ENCODE measurements at places on chromosomes 5 and 9.

DNA sequence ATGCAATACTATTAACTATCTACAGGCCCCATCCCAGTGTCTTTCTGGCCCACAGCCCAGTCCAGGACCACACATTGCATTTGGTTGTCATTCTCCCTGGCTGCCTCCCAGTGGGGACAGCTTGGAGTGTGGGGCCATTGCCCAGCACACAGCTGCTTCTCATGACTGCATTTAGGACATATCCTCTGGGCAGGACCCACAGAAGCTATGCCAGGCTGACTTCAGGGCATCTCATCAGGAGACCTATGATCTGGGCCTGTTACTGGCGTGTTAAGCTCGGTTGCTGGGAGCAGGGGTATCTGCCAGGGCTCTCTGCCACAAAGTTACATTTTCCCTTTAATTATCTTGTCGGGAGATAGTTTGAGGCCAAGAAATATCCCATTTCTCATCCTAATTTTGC lies 32.1 kb upstream of the CLPTM1L start:
- DNase-seq = no peak

DNA sequence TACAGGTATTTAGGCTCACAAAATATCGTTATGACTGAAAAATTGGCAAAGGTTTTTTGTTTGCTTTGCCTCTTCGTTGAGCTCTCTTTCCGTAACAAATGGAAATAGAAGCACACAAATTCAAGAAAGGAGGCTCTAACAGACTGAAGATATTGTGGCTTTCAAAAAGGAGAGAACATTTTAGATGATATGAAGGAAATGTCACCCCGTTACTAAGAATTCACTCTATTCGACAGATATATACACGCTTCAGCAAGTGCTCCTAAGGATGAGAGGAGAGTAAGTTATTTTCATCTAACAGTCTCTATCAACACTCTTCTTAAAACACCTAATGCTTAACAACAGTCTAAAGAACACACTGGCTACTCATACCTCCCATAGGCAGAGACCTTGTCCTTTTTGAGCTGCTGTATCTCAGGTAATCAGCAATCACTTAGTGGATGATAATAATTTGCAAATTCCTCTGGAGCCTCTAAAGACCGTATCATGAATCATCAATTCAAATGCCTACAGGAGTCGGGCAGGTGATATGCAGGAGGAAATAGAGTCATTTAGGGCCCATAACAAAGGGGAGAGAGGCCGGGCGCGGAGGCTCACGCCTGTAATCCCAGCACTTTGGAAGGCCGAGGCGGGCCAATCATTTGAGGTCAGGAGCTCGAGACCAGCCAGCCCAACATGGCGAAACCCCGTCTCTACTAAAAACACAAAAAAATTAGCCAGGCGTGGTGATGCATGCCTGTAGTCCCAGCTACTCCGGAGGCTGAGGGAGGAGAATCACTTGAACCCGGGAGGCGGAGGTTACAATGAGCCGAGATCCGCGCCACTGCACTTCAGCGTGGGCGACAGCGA lies 1.4 kb upstream of the HSDL2 start:
- no peak for DNase-seq

- DNase-seq = no peak
Observed at GRCh38 chr9:112112941-112113681, 62.0 kb downstream of the SUSD1 start.

DNA sequence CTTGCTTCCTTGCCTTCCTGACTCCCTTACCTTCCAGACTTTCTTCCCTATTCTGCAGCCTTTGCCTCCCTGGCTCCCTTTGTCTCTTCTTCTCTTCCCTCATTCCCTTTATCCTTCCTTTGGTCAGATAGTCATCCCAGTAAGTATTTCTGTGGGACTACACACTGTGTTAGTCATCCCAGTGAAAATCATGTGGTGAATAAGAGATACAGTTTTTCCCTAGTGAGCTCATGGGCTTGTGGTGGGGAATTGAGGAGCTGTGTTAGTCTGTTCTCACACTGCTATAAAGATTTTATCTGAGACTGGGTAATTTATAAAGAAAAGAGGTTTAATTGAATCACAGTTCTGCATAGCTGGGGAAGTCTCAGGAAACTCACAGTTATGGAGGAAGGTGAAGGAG lies 109.8 kb upstream of the EDIL3 start:
- peak; percentile 36 for DNase-seq

DNA sequence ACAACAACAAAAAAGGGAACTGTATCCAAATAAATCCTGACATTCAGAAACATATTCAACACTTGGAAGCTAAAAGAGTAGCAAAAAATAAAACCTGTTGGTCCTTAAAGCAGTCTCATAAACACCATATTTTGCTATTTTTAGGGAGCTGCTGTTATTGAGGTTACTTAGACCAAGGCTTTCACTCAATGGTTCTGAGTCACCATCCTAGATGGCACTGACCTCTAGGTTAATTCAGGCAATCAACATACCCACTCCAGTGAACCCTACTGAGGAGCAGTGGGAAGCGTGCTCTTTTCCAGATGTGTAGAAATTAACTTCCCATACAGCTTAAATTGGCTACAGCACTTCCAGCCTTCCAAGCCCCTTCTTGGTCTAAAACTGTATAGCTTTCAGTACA lies 5.2 kb downstream of the GNAQ start:
- no peak for DNase-seq

- DNase-seq = no peak
Observed at GRCh38 chr9:114538241-114538640, 33.0 kb upstream of the WHRN start.

- DNase-seq = peak; percentile 88
Observed at GRCh38 chr9:115845648-115846312, 307.8 kb upstream of the PAPPA start.

DNA sequence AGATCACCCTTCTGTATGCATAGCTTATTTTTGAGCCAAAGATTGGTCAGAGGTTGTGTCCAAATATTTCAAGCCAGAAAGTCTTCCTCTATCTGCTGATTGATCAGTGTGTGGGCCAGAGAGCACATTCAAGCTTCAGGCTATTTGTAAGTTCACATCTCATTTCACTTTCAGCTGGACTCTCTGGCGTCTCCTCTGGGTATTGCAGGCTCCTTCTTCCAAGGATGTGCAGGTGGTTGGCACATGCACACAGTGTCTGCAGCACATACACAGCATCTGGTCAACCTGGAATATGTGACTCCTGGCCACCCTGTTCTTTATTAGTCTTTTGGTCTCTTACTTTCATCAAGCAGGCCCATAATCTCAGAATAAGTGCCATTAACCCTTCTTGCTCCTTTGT lies 516.1 kb downstream of the ANXA1 start:
- no peak for DNase-seq

GRCh38 chr9:107862881-107863280 lies 373.3 kb upstream of the KLF4 start:
- no peak for DNase-seq

- no peak for DNase-seq
Observed at GRCh38 chr5:168607946-168608345, 28.8 kb upstream of the PANK3 start.

GRCh38 chr5:72615061-72615460 lies 107.9 kb upstream of the ZNF366 start:
- DNase-seq = no peak

DNA sequence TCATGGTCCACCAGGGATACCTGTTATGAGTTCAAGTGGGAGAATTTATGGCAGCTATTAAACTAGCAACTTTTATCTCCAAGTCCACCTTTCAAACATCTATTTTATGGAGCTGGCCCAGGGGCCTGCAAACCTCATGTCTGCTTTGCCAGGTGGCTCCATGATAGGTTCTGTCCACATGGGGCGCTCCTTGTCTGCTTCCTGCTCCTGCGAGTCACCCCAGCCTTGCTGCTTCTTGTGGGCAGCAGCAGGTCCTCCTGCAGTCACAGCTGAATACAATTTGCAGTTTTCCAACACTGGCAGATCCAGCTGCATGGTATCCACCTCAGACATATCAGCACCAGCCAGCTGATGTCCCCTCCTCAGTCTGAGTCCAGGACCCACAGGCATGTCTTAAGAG lies 39.6 kb upstream of the FRRS1L start:
- DNase-seq = no peak

GRCh38 chr5:159835548-159835947 lies 80.7 kb upstream of the ADRA1B start:
- DNase-seq = no peak

GRCh38 chr9:127705577-127706379 lies 1.0 kb upstream of the CFAP157 start:
- no peak for DNase-seq

- no peak for DNase-seq
Observed at GRCh38 chr5:161900981-161901380, 53.1 kb downstream of the GABRA1 start.

GRCh38 chr5:150051657-150052195 lies 34.6 kb downstream of the CSF1R start:
- no peak for DNase-seq

DNA sequence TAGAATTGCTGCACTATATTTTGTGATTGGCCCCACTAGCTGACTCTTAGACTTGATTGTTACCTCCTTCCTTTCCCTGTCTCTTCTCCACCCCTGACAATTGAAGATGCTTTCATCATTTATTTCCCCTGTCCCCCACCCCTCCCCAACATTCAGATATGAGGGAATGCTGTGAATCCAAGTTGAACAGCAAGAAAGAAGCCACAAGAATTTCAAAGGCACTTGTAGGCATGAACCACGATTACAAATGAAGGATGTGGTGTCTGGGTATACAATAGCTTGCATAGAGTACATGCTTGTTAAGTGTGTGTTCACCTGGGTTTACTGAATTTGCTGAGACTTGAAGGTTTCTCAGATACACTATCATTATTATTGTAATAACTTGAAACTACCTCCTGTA lies 78.3 kb upstream of the TRIO start:
- DNase-seq = no peak

DNA sequence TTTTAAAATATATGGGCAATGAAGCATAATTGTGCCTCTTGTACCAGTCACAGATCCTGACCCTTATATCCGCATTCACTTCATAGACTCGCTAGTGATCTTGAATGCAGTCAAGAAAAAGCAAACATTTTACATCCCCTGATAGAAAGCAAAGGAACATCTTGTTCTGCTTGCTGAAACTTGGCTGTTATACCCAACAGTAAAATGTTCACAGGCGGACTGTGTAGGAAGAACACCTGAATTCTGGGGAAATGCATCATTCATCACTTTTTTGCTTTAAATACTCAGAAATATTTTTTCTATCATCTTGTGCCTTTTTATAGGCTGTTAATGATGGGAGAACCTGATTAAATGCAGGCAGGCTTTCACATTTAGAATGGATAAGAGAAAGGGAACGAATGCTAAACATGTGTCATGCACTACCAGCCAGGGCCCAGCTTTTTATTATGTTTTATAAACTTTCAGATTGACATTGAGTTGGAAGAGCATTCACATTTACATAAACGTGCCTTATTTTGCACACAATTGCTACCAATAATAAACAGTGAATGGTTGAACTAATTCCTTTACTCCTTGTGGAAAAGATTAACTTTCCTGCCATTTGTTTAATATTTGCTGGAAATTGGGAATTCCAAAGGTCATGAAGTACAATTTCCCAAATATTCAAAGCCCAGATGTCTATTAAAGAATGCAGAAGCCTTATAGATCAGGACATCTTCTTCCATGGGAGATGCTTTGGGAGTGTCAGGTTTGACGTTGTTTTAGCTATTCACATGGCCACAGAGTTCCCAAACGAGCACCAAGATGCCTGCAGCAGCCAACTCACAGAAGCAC lies 756.2 kb downstream of the TLE1 start:
- no peak for DNase-seq

DNA sequence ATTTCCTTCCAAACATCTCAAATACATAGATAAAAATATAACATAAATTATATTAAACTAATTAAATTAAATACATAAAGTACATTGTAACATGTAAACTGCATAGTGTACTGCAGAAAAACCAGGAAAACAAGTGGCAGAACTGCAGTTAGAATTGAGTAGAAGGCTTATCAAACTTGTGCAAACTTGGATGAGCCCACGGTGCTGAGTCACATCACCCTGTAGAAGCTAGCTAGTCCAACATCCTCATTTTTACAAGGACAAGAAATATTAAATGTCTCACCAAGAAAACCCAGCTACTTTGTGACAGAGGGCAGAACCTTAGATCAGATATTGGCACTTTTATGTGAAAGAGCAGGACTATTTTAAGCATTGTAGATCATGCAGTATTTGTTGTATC lies 807.9 kb upstream of the NUDT12 start:
- no peak for DNase-seq

- DNase-seq = no peak
Observed at GRCh38 chr9:34988218-34989002, 1.1 kb upstream of the DNAJB5 start.

- peak; percentile 27 for DNase-seq
Observed at GRCh38 chr9:686321-686813, 155.1 kb upstream of the DMRT1 start.

DNA sequence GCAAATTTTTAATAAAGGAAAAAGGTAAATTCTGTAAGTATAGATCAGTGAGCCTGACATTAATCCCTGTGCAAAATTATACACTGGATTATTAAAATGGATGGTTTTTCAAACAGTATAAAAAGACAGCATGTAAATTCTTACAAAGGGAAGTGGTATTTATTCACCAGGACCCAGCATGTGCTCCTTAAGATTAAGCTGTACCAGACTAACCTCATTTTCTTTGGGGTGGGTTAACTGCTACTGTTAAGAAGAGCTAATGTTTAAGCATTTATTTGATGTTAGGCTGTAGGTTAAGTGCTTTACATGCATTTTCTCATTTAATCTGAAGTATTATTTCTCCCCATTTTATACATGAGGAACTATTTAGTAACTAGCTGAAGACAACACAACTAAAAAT lies 60.3 kb upstream of the RFX3 start:
- DNase-seq = no peak

DNA sequence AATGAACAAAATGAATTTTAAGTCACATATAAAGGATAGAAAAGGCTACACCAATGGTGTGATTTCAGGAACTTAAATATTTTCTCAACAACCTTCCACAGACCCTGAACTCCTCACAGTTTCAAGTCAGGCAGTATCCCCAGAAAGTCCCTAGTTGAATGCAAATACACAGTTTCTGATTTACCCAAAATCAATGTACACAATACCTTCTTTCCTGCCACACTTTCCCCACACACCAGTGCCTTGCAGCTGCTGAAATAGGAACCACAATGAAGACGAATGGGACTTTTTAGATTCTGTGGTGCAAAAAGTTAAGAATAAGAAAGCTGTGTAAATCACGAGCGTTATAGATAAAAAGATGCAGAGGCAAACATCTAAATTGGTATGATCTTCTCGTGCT lies 552.4 kb upstream of the MEF2C start:
- DNase-seq = no peak

DNA sequence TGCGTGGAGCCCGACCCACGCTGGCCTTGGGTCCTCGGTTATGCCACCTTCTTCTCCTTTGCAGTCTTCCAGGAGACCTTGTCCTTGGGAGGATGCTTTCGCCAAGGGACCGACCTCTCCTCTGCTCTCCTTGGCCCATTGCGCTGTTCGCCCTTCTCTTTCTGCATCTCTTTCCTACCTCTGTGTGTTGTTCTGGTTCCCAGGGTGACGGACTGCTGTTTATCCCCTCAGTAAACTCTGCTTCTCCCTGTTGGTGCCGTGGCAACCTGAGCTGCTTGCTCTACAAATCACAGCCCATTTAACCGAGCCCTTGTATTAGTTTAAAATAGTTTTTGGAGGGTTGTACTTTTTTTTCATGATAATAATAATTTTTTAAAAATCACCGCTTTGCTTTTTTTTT lies 97.9 kb downstream of the DAPK1 start:
- DNase-seq = no peak
